CD4-positive, alpha-beta T cell treated with Interleukin-4 for 4 hours (primary cell): ENCODE measurements at places on chromosomes 5 and 9.

GRCh38 chr5:153402550-153402949 is 87.9 kb upstream of the GRIA1 start:
- DNase-seq, result no peak

DNA sequence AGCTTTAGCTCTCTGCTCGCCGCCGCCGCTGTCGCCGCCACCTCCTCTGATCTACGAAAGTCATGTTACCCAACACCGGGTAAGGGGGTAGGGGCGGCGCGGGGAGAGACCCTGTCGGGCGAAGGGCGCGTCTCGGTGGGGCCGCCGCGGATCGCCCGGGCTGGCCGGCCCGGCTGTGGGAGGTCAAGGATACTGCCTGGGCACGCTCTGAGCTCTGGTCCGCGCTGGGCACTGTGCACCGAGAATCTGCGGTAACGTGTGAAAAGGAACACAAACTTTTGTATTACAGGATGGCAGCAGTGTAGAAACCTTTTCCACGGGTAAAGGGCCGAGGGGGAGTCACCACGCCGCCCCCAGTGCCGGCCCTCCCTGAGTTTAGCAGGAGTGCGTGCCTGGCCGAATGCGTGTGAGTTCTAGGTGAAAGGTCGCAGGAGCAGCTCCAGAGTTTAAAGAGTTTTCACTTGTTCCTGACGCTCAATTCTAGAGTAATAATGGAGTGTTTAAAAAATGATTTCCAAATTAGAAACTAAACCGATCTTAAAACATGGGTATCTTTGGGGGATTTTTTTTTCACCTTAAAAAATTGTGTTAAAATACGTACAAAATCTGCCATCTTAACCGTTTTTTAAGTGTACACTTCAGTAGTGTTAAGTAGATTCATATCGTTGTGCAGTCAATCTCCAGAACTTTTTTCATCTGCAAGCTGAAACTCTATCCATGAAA is at the start of gene HSDL2:
TSS of gene HSDL2 (plus strand) at position 7 of the 723 bp plus-strand sequence. CDS start at position 63, 56 bp downstream.
- no peak for DNase-seq

- no peak for DNase-seq
Observed at GRCh38 chr5:171340042-171340441, 31.0 kb downstream of the TLX3 start.

DNA sequence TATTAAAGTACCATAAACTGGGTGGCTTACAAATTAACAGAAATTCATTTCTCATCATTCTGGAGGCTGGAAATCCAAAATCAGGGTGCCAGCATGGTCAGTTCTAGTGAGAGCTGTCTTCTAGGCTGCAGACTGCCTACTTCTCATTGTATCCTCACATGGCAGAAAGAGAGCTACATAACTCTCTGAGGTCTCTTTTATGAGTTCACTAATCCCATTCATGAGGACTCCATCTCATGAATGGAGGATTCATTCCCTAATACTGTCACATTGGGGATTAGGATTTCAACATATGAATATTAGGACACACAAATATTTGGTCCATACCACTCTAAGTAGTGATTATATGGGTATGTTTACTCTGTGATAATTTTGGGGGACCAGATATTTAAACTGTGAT is 84.0 kb downstream of the ERP44 start:
- no peak for DNase-seq

DNA sequence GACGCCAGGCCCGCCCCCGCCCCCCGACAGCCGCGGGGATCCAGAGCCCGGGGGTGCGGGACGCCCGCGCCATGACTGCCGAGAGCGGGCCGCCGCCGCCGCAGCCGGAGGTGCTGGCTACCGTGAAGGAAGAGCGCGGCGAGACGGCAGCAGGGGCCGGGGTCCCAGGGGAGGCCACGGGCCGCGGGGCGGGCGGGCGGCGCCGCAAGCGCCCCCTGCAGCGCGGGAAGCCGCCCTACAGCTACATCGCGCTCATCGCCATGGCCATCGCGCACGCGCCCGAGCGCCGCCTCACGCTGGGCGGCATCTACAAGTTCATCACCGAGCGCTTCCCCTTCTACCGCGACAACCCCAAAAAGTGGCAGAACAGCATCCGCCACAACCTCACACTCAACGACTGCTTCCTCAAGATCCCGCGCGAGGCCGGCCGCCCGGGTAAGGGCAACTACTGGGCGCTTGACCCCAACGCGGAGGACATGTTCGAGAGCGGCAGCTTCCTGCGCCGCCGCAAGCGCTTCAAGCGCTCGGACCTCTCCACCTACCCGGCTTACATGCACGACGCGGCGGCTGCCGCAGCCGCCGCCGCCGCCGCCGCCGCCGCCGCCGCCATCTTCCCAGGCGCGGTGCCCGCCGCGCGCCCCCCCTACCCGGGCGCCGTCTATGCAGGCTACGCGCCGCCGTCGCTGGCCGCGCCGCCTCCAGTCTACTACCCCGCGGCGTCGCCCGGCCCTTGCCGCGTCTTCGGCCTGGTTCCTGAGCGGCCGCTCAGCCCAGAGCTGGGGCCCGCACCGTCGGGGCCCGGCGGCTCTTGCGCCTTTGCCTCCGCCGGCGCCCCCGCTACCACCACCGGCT is 1.0 kb downstream of the FOXE1 start:
- DNase-seq, result peak; percentile 35

DNA sequence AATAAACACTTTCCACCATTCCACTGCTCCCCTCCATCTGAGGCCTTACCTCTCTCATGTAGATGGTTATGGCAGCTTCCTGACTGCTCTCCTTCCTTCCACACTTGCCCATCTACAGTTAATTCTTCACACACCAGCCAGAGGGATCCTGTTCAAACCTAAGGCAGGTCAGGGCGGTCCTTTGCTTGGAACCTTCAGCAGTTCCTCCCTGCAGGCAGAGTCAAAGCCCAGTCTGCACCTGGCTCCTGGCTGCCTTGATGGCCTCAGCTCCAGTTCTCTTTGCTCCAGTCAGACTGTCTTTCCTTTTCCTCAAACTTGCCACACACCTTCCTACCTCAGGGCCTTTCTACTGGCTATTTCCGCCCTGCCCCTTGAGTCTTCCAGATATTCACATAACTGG is 30.2 kb upstream of the NR3C1 start:
- DNase-seq, result no peak

DNA sequence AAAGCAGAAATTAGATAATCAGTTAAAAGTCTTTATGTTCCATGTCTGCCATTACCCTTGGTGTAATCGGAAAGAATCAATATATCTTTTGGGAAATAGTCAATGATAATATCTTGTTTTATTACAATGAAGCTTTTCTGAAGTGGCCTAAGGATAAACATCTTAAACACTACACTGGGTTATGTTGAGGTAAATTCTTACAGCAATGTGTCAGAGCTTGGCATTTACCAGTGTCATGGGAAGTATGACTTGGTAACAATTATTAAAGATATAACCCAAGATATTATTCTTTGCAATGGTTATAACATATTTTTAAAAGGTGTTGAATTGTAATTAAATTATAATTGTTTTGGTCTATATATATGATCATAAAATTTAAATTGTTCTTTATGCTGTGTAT is 84.7 kb downstream of the CFAP95 start:
- no peak for DNase-seq

GRCh38 chr9:77807281-77807683 is 159.2 kb upstream of the GNA14 start:
- peak; percentile 24 for DNase-seq

DNA sequence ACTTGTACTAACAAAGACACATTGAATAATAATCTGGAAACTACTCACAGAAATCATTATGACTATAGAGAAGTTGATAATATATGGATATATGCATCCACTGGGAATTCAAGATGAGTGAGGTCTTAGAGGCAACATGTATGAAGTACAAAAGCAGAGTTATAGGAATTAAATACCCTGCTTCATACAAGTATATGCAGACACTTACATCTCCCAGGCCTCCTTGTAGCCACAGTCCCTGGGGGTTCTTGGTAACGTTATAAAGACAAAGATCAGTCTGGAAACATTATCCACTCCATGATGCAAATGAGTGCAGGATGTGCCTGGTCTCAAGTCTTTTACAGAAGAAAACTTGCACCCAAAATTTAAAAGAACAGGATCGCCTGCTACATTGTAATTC is 92.4 kb upstream of the ANXA1 start:
- no peak for DNase-seq

DNA sequence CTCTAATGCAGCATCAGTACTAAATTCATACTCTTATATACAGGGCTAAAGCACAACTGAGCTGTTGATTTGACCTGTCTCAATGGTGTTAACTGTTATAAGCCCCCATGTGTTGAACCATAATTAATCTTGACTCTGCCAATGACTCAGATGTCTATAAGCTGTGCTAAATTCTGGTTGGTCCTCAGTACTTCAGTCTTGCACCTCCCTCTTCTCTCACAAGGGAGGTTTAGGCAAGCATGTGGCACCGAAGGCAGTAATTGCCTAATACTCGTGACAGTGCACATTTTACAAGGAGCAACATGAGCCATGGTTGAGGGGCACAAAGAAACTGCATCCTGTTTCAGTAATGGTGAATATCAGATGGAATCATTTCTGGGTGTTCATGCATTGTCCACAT is 255.9 kb downstream of the TRPM3 start:
- no peak for DNase-seq

- no peak for DNase-seq
Observed at GRCh38 chr9:121221664-121222055, 20.0 kb upstream of the RAB14 start.

DNA sequence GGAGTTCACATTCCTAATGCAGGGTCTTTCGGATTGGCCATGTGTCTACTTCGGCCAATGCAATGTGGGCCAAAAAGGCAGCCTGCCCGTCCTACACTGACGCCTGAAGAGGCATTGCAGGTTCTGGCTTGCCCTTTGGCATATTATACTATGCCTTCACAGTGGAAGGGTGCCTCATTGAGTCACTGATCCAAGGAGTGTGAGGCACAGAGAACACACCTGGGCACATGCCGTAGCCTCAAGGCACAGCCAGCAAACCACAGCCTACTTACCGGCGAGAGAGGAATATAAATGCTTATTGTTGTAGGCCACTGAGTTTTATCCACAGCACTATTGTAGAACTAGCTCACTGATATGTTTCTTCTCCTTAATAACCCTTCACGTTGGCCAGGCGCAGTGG is 409.6 kb downstream of the GADD45G start:
- DNase-seq, result no peak

DNA sequence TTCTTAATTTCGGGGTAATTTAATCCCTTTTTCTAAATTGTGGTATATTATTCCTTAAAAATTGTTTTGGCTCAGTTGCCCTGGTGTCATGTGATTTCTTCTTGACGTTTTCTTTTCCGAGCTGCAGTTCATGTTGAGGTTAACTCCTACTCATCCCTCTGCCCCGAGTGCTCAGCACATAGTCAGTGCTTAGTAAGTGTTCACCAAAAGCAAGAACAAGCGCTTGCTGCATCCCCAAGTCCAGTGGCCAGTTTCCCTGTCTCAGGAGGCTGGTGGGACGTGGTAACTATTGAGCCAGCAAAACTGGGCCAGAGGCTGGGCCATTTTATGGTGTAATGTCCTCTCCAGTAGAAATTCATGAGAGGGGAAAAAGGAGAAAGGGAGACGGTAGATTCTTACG is 23.3 kb downstream of the TRIO start:
- DNase-seq, result no peak

DNA sequence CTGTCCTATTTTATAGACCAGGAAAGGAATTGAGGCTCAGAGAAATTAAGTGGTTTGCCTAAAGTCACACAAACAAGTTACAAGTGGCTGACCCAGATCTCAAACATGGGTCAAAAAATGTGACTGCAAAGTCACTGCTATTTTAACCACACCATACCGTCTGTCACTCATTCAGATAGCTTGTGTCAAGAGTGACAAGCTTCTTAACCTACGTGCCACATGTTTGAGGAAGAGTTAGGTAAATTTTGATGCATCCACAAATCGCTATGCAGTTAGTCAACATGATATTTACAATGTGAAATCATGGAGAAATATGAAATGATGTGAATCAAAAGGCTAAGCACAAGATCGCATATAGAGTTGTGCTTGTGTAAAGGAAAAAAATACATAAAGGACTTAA is 22.7 kb upstream of the GNE start:
- DNase-seq, result no peak

GRCh38 chr5:14640765-14641164 is 23.8 kb upstream of the OTULIN start:
- DNase-seq, result no peak

DNA sequence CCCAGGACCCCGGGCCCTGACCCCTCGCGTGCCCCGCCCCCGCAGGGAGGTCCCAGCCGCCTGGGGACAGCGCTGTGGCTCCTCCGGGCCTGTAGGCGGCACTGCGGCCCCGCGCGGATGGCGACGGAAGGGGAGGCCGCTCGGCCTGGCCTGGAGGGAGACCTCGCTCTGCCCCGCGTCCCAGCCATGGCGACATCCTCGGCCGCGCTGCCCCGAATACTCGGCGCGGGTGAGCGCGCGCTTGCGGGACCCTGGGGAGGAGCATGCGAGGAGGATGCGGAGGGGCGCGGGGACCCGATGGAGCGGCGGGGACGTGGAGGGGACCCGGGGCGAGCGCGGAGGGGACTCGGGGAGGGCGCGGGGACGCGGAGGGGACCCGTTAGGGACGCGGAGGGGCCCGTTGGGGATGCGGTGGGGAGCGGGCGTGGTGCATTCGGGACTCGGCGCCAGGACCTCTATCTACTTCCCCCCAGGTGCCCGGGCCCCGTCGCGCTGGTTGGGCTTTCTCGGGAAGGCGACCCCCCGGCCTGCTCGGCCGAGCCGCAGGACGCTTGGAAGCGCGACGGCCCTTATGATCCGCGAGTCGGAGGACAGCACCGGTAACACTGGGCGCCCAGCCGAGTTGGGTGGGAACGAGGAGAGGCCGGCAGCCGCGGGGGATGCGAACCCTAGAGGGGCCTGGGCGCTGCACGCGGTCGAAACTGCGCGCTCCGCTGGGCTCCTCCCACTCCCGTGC is at the start of gene MRPS2:
TSS of gene MRPS2 (plus strand) at position 158 of the 736 bp plus-strand sequence. CDS start at position 187, 29 bp downstream.
- peak; percentile 86 for DNase-seq

GRCh38 chr5:135385576-135385975 is 13.5 kb downstream of the MACROH2A1 start:
- DNase-seq, result no peak

GRCh38 chr9:125271081-125271480 is 9.5 kb downstream of the GAPVD1 start:
- DNase-seq, result no peak

DNA sequence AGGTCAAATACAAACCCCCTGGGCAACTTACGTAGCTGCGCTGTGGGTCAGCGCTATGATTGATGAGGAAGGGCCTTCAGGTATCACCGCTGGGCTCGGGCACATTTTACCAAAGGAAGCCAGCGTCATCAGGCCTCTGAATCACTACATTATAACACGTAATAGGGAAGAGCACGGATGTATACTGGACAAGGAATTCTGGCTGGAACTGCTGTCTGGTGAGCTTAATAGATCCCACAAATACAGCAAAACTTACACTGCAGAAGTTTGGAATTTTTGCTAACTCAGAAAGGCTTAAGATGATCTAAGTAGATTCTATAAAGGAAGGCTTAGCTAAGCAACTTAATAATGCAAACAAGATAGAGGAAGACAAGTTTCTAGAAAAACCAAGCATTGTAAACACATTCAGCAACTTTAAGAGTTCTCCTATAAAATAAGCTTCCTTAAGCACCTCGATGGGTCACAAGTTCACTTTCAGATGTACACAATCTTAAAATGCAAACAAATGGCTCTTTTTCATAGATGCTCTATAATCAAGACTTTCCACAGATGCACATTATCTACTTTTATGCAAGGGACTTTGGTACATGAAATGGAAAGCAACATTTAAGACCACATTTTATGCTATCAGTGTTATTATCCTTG is 360.1 kb upstream of the PANK3 start:
- DNase-seq, result no peak
